ENCODE measurements at places on chromosomes 6 and 20.

GRCh38 chr6:140844167-140844566 is 1288.6 kb upstream of the GJE1 start:
- no peak for DNase-seq

- no peak for DNase-seq
Observed at GRCh38 chr6:4647414-4648365, 128.5 kb upstream of the CDYL start.

GRCh38 chr20:13571662-13572061 is 67.1 kb downstream of the TASP1 start:
- DNase-seq, result no peak

DNA sequence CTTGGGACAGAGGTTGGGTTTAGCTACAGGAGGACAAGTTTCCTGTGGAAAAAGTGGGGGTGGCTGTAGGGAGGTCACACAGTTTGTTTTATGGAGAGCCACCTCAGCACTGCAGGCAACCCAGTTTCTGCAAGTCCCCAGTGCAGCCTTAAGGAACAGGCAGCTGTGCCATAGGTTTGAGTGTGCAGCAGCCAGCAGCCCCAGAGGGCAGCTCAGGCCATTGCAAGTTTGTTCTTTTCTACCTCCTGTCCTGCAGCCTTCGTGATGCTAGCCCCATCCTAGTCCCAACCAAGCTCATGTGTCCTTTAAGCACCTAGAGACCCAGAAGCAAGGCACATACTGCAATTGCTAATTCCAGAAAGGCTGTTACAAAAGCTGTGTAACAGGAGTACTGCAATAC is 58.8 kb downstream of the ZBTB9 start:
- no peak for DNase-seq

- no peak for DNase-seq
Observed at GRCh38 chr6:3607171-3607570, 144.3 kb downstream of the PXDC1 start.

GRCh38 chr20:37327748-37328147 is 18.2 kb upstream of the SRC start:
- DNase-seq, result no peak

DNA sequence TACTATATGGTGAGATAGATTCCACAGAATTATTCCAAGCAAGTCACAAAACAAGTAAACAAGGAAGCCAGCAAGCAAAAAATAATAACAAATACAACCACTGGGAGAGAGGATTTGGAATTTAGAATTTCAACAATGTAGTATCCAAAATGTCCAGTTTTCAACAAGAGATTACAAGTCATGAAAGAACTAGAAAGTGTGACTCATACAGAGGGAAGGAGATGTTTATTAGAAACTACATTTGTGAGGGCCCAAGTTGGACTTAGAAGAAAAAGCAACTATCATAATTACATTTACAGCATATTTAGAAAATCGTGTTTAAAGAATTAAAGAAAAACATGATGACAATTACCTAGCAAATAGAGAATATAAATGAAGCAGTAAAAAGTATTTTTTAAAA is 494.6 kb upstream of the ID4 start:
- no peak for DNase-seq

DNA sequence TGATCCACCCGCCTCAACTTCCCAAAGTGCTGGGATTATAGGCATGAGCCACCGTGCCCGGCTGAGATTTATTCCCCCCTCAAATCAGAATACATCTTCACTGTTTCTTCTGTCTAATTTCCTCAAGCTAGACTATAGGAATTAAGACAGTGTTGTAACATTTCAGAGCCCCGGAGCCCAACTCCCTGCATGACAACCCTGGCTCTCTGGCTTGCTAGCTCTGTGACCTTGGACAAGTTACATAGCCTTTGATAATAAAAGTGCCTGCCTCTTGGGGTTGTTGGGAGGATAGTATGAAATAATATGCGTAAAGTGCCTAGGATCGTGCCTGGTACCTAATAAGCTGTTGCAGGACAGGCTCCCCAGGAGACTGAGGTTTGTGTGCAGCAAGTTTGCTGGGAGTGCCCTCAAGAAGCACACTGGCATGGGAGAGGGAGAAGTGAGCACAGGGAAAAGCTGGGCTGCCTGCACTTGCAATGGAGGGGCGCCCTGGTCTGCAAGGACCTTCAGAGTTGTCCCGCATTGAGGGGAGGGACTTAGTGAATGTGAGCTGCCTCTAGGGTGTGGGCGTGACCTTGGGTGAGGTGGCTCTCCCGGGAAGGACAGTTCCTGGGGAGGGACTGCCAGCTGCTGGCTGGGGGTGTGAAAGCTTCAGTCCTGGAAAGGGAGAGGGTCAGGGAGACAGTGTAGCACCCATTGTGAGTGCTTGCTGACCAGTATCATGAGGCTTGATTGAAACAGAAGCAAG is 43.4 kb downstream of the TAF8 start:
- no peak for DNase-seq

DNA sequence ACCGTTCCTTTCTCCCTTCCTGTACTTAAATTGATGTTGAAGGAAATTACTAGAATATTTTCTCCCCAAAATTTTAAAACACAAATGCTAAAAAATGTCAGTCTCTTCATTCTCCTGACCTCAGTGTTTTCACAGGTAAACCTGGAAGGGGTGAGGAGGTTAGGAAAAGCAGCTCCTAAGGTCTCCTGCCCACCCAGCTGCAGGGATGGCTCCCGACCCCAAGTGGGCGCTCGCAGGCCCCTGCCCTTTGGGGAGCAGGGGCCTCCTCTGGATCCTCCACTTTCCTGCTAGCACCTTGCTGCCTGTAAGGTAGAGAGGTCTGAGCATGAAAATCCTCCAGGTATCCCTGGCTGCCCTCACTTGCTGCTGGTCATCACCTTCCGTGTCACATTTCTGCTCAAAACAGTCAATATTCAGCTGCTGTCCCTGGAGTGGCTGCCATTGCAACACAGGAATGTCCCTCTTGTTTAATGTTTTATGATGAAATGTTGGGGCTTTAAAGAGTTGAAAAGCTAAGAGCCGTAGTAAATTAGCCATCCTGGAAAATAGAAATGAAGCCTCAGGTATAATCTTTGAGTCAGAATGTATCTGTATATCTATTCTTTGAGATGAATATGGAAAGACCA is 10.9 kb upstream of the HSP90AB1 start:
- DNase-seq, result no peak

DNA sequence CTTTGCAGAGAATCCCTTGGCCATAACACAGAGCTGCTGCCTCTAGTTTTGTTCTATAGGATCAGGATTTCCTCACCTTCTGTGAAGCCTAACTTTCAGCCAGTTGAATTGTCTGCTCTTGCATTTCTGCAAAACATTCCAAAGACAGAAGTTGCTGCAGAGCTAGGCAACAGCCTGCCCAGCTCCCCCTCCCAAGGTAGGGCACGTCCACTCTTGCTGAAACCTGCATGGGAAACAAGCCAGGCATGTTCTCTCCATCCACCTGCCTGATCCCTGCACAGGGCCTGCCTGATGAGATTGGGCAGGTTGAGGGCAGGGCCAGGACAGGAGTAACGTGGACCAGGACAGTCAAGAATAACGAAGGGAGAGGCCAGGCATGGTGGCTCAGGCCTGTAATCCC is 58.9 kb upstream of the NAA20 start:
- DNase-seq, result no peak

DNA sequence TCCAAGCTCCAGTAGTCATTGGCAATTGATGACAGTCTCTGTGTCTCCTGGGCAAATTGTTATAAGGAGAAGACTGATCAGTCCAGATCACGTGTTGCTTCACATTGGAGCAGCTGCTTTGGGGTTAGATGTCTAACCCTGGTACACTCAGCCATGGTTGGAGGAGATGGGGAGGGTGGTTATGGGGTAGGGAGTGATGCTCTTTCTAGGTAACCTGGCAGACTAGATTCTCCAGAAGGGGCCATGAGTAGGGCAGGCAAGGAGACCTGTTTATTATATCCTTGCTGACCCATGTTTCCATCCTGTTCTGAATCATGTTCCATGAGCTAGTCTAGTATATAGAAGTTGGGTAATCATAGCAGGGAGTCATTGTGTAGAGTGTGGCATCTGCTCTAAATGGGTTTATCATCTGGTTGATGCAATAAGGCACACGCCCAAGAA is 50.8 kb upstream of the BACH2 start:
- DNase-seq, result no peak

All from activated T-helper 9 cell treated with anti-CD3 and anti-CD28 coated beads, Interleukin-2, amount 50 U/mL, for 16 hours (primary cell).